ENCODE measurements at places on chromosomes 16 and 17.

DNA sequence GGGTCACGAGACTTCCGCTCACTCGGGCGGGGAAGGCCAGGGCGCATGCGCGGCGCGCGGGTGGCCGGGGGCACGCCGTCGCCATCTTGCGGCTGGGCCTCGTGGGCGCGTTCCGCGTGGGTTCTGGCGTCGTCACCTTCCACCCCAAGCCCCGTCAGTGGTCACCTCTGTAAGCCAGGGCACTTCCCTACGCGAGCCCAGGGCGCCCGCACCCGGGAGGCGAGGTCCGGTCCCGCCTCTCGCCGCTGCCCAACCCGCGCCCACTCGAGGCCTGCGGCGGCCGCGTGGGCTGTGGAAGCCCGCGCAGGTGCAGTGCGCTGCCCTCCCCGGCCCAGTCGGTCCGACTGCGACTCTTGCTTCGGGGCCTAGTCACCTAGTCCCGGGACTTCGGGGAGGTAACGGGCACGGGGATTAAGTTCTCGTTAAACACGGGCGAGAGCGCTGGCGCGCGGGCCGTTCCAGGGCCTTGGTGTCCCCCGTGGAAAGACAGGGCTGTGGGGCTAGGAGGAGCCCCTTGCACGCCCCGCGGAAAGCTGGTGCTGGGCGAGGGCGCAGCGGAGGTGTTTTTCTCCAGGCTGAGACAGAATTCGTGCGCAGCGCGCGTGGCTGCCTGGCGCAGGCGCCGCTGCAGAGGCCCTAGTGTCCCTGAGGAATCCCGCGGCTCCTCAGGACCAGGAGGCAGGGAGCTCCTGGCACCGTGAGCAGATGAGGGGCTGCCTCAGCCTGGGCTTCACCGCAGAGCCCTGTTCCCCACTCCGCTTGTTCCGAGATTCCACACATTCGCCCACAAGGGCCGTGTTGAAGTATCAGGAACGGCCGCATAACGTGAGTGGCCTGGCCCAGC lies 472 bp upstream of the ARHGDIA start:
- DNase-seq: peak; percentile 95
- H3K4me1 ChIP-seq: peaks cover 25% of the 10 kb centered on the region
- no peaks in the 10 kb centered on the region for H3K27me3 ChIP-seq
- H3K36me3 ChIP-seq: peaks cover 65% of the 10 kb centered on the region
- H3K27ac ChIP-seq: peak overlapping the region; percentile 93

DNA sequence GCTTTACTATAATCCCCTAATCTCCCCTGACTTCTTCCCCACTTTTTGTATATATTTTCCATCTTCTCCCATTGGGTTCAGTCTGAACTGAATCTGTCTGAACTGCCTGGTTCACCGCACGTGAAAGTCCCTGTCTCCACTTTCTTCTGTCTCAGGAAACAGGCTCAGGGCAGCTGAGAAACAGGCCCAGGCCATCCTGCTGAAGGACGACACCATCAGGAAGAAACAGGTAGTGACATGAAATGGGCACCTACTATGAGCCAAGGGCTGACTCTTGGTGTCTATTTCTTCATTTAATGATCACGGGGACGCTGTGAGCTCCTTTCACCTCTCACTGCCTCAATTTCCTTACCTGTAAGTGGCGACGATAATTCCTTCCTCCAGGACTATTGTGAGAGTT lies 90.5 kb upstream of the HSBP1 start:
- H3K4me3 ChIP-seq: no peak overlapping the region
- no peaks in the 10 kb centered on the region for H3K36me3 ChIP-seq
- DNase-seq: no peak
- H3K4me1 ChIP-seq: no peaks in the 10 kb centered on the region
- H3K27me3 ChIP-seq: peaks cover 30% of the 10 kb centered on the region

- DNase-seq: no peak
- no peaks in the 10 kb centered on the region for H3K36me3 ChIP-seq
- no peak overlapping the region for H3K4me3 ChIP-seq
These were observed 20.1 kb upstream of the ZNF423 start for GRCh38 chr16:49875806-49876715.

- peak; percentile 65 for DNase-seq
- peak overlapping the region; percentile 21 for H3K4me3 ChIP-seq
- H3K36me3 ChIP-seq: peaks cover 27% of the 10 kb centered on the region
These were observed 2.7 kb downstream of the NDUFAF8 start for GRCh38 chr17:81241648-81242420.

Measured in effector memory CD8-positive, alpha-beta T cell (primary cell).